Brain microvascular endothelial cell (primary cell): ENCODE measurements at places on chromosomes 7 and 10.
A peak's percentile ranks its signal among the peaks of the same experiment; 100 is the strongest.

- no peak for DNase-seq
Measured at GRCh38 chr7:140263277-140263676, 86.5 kb upstream of the KDM7A start.

DNA sequence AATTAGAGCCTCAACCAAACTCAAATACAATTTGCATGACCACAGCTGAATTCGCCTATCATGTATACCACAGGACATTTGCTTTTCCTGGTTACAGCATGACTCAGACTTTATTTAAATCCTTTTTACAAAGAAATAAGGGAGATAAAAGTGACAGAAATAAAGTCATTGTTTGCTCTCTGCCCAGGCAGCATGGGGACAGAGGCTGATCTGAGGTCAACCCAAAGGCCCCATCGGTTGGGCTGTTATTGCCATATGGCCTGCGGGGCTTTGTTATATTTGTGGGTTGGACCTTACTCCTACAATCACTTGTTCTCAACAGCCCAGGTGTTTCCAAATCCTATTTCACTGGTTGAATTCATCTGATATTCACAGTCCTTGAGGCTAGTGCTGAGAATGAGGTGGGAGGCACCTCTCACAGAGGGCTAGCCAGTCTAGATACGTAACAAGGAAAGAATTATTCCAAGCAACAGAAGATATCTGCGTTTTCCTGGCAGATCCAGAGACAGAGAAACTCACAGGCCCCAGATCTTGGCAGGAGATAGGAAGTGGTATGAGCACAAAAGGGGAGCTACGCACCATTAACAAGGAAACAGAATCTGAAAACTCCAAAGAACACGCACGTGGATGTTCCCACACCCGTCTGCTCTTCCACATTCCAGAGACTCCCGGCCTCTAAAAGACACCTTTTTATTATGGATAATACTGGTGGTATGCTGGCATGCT, 117.3 kb downstream of the HIPK2 start:
- DNase-seq: no peak

DNA sequence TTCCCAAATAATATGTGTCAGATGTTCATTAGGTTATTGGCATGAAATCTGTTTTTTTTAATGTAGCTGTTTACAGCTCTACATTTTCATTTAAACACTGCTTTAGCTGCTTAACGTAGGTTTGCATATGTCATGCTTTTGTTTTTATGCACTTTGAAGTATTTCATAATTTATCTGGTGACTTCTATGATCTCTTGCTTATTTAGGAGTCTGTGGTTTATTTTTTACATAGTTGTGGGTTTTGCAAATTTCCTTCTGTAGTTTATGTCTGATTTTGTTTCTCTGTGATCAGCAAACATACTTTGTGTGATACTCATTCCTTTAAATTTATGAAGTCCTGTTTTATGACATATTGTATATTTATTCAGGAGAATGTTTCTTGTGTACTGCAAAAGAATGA, 606.5 kb upstream of the PFKP start:
- no peak for DNase-seq

DNA sequence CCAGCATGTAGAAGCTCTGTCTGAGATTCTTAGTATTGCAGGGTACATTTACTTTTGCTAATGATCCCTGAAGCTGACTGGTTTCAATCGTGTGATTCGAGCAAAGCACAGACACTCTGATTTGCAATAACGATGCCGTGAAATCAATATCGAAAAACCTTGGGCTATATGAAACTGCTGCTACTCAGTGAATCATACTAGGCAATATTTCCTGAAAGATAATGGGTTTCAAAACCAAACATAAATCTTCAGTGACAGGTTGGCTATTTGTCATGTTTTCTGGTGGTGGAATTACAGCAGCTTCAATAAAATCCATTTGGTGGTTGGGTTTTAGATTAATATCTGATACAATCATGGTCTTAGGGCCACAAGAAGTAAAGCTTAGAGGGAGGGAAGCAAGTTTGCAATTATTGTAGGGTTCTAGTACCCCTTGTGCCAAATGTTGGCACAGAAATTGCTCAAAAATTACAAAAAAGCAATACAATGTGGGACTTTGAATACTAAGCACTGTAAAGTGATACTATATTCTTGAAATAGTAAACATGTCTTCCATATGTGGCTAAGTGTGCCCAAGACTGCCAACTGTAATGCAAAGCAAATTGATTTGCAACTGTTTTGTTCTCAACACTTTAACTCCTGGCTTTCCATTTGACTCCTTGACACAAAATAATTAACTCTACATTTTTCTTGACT, 112.4 kb upstream of the JAZF1 start:
- DNase-seq: no peak

DNA sequence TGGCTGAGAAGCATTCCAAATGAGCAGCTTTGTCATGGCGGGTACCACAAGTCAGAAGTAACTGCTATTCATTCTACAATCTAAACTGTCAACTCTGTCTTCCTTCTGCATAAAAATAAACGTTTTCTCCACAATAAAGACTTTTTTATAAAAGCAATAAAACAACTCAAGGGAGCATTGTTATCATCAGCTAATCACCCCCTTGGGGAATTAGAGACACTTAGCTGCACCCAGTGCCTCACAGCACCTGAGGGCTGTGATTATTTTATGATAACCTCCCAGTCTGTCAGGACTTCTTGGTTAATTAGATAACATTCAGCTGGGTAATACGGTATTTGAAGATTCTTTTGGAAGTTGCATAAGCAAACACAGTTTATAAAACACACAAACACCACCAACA, 155.6 kb downstream of the PPP1R3A start:
- DNase-seq: no peak

GRCh38 chr10:62830679-62831078, 14.5 kb upstream of the EGR2 start:
- DNase-seq: no peak

DNA sequence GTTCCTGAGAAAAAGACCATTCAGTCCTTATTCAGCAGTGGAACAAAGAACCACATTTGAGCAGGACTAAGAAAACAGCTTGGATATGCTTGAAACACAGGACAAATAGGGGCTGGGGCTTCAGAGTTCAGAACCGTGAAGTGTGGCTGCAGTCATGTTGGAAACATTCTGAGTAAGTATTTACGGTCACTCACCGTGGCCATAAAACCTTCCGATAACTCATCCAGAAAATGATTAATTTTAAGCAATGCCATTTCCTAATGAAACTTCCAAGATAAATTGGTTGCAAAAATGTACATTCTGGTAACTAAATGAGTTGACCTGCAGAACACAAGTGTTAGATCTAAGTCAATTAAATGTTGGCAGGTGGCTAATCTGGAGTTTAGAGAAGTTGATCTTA, 279.2 kb downstream of the CXCL12 start:
- DNase-seq: no peak

GRCh38 chr10:102395400-102396316, at the start of gene NFKB2:
Gene NFKB2 (plus strand): TSS chr10:102395705. CDS start chr10:102395960, 255 bp downstream.
- peak; percentile 79 for DNase-seq

DNA sequence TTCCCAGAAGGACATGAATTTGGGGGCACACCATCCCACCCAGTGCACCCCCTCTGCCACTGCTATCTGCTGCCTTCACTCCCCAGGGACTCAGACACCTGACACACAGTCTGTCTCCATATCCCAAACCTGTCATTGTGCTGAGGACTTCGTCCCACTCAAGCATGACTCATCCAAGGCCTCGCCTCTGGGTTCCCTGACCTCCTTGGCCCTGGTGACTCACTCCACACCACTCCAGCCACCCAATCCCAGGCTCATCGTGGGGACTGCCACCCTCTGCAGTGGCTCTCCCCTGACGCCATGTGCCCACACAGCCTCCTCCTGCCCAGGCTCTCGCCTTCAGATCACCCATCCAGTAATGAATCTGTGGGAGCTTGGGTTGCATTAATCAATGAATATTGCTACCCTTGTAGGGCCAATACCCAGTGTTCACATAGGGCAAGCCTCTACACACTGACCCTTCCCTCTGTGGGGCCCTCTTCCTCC, 6.6 kb upstream of the INSIG1 start:
- DNase-seq: peak; percentile 69

GRCh38 chr7:157540606-157541294, 203.9 kb downstream of the DNAJB6 start:
- DNase-seq: no peak

GRCh38 chr7:96167424-96167823, 154.5 kb downstream of the SLC25A13 start:
- no peak for DNase-seq

- DNase-seq: no peak
Measured at GRCh38 chr7:101875283-101875846, 57.9 kb downstream of the CUX1 start.

DNA sequence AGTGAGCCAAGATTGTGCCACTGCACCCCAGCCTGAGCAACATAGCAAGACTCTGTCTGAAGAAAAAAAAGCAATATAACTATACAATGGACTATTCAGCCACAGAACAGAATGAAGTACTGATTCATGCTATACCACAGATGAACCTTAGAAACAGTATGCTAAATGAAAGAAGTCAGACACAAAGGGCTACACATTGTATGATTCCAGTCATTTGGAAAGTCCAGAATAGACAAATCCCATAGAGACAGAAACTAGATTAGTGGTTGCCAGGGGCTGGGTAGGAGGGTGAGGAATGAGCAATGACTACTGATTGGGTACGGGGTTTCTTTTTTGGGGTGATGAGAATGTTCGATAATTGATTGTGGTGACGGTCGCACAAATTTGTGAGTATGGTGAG, 9.6 kb upstream of the CFAP70 start:
- no peak for DNase-seq

DNA sequence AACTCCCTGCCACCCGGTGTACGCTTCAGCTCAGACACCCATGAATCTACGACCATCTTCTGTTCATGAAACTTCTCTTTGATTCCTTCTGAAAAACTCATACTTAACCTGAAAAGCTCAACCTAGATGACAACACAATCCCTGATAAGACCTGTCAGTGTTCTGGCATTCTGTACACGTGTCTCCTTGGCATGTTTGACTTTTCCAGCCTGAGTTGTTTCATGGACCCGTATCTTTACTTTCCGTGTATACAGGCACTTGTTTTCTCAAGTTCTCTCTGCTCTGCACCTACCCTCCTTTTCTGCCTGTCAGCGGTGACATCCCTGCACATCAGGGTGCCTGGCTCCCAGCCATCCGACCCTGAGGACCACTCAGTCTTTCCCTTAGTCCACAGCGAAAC, 103.3 kb downstream of the LARP4B start:
- DNase-seq: no peak

DNA sequence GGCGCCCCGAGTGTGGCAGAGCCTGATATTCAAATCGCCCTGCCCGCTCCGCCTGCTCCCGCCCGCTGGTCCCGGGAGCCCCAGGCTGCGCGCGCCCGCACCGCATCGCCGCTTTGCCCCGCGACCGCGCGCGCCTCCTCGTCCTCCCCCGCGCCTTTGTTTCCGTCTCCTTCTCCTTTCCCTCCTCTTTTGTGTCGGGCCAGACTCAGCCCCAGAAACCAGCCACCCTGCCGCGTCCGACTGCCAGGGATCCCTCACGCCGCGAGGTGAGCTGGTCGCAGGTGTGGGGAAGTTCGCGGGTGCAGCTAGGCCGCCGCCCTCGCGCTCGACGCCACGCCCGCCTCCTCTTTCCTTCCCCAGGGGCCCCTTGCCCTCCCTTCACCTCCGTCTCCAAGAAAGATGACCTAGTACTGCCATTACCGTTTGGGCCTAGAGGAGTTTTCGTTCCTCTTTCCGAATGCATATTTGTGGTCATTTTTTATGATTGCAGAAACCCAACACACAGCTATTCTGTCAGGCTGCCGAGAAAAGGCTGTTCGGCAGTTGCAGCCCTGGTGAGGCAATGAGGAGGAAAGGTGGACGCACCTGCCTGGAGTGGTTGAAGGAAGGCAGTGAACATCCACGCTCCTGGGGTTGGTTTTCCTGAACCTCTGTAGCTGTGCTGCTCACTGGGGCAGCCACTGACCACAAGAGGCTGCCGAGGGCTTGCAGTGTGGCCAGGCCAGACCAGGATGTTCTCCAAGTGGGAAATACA, 107.3 kb downstream of the SNX10 start:
- DNase-seq: no peak
